Body of pancreas (tissue), 4 donors: ENCODE measurements at places on chromosomes 12 and 14. TPM values are rescaled to one million over a fixed set of nuclear protein-coding genes. Genes with fewer than 3 reads are reported as not detected.

The MYO1H gene
- not detected for total RNA-seq

The SIX6 gene
- not detected for total RNA-seq

The SYNDIG1L gene
- total RNA-seq: not detected

The CIROP gene
- not detected for total RNA-seq

The TAS2R50 gene
- total RNA-seq: 3.3 TPM

The LRP1-AS gene
- total RNA-seq: not detected

The RCOR1 gene
- 6.7 TPM for total RNA-seq

The BATF gene
- not detected for total RNA-seq

The DHRS2 gene
- 1.3 TPM for total RNA-seq

The CAPZA3 gene
- not detected for total RNA-seq

The TMEM30B gene
- total RNA-seq: 30.4 TPM

The OTOGL gene
- 0.33 TPM for total RNA-seq

The PTGER2 gene
- total RNA-seq: 2.3 TPM

The OTX2 gene
- total RNA-seq: not detected

The WSCD2 gene
- total RNA-seq: 0.26 TPM

GRCh38 chr14:45253754-45254310 is 830 bp upstream of the MIS18BP1 start:
- peak; percentile 10 for DNase-seq
- no peaks in the 10 kb centered on the region for H3K36me3 ChIP-seq
- H3K27ac ChIP-seq: peak overlapping the region; percentile 96
- H3K4me3 ChIP-seq: peak overlapping the region; percentile 87

- no peak for DNase-seq
- no peaks in the 10 kb centered on the region for H3K36me3 ChIP-seq
- H3K4me1 ChIP-seq: no peaks in the 10 kb centered on the region
- no peak overlapping the region for H3K4me3 ChIP-seq
- H3K27ac ChIP-seq: no peak overlapping the region
- H3K27me3 ChIP-seq: no peaks in the 10 kb centered on the region
Measured at GRCh38 chr12:5557906-5558305, 126.0 kb downstream of the NTF3 start.

DNA sequence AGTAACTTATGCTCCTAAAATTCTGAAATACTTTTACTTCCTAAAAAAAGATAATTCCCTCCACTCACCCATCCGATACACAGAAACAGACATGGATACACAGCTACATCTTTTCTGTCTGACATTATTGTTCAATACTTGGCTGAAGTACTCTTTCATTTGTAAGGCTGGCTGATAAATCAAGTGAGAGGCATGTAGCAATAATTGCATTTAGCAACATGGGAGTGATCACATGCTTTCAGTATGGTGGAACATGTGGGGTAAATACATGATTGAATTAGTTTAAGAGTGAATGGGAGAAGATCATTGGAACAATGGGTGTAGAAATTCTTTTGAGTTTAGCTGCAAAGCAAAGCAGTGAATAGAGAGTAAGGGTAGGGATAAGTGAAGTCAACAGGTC is 25.6 kb downstream of the PTPRQ start:
- no peak overlapping the region for H3K4me3 ChIP-seq
- no peaks in the 10 kb centered on the region for H3K27me3 ChIP-seq
- DNase-seq: no peak
- no peak overlapping the region for H3K27ac ChIP-seq
- H3K4me1 ChIP-seq: peaks cover 4% of the 10 kb centered on the region

DNA sequence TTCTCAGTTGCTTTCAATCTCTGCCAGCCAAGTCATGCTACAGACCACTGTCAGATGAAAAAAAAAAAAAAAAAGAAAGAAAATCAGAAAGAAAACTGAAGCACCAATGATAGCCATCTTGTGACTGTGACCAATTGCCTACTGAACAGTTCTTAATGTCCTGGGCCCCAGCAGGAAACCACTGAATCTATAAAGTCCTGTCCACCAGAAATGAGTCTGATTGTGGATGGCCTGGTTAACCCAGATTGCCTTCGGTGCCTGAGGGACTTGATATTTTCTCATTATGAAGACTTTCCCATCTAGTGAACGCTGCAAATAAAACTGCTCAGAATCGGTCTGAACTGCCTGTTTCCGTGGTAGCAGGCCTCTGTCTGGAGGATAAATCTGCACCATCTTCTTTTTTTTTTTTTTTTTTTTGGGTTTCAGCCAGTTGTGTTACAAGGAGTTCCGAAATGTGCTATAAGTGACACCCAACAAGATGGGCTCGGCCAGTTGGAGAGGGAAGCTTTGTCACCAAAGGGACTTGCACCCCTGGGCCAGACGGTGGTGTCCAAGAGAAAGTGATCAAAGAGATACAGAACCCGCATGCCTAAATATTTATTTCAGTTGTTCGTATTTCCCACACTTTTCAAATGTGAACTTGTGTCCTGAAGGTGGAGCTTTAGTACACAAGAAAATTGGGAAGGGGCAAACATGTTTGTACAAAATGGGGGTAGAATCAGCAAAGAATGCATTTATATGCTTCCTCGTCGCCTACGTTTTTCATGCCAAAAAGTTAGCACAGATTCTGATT is 3.0 kb upstream of the PLXNC1 start:
- DNase-seq: no peak
- no peaks in the 10 kb centered on the region for H3K36me3 ChIP-seq
- no peaks in the 10 kb centered on the region for H3K27me3 ChIP-seq
- H3K4me1 ChIP-seq: peaks cover 20% of the 10 kb centered on the region
- H3K4me3 ChIP-seq: no peak overlapping the region

DNA sequence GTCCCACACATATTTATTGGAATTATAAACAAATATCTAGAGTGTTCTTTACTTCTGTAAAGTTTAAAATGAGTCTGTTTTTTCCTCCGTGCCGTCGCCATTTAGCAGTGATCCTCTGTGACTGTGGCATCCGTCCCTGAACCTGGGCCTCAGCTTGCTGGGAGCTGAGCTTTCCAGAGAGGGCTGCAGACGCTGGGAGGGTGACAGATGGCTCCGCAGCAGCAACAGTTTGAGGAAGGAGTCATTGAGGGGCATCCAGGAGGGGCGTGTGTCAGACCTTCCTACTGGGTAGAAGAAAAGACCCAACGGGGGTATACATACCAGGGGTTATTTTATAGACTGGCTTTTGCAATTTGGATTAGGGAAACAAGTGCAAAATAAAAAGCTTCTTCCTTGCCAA is 47.9 kb downstream of the NEUROD4 start:
- no peak overlapping the region for H3K4me3 ChIP-seq
- no peaks in the 10 kb centered on the region for H3K36me3 ChIP-seq
- no peak for DNase-seq
- H3K27me3 ChIP-seq: no peaks in the 10 kb centered on the region

- H3K4me3 ChIP-seq: no peak overlapping the region
- no peak for DNase-seq
- H3K36me3 ChIP-seq: no peaks in the 10 kb centered on the region
- no peak overlapping the region for H3K27ac ChIP-seq
- H3K27me3 ChIP-seq: no peaks in the 10 kb centered on the region
Measured at GRCh38 chr12:46490635-46491034, 118.1 kb upstream of the SLC38A2 start.

- H3K4me1 ChIP-seq: no peaks in the 10 kb centered on the region
- DNase-seq: no peak
- H3K27ac ChIP-seq: no peak overlapping the region
Measured at GRCh38 chr14:104475802-104476201, 103.8 kb upstream of the C14orf180 start.

GRCh38 chr12:121921066-121921465 is 2.7 kb downstream of the CFAP251 start:
- H3K36me3 ChIP-seq: no peaks in the 10 kb centered on the region
- no peak for DNase-seq
- no peak overlapping the region for H3K27ac ChIP-seq
- no peaks in the 10 kb centered on the region for H3K27me3 ChIP-seq
- H3K4me3 ChIP-seq: no peak overlapping the region

GRCh38 chr14:89382901-89383845 is 33.9 kb downstream of the FOXN3 start:
- H3K4me3 ChIP-seq: no peak overlapping the region
- peaks cover 18% of the 10 kb centered on the region for H3K4me1 ChIP-seq
- no peak overlapping the region for H3K27ac ChIP-seq
- DNase-seq: no peak
- H3K36me3 ChIP-seq: no peaks in the 10 kb centered on the region

- H3K27me3 ChIP-seq: no peaks in the 10 kb centered on the region
- DNase-seq: no peak
- H3K4me3 ChIP-seq: no peak overlapping the region
- no peak overlapping the region for H3K27ac ChIP-seq
- no peaks in the 10 kb centered on the region for H3K4me1 ChIP-seq
Measured at GRCh38 chr12:41881891-41882805, 262.5 kb downstream of the GXYLT1 start.

DNA sequence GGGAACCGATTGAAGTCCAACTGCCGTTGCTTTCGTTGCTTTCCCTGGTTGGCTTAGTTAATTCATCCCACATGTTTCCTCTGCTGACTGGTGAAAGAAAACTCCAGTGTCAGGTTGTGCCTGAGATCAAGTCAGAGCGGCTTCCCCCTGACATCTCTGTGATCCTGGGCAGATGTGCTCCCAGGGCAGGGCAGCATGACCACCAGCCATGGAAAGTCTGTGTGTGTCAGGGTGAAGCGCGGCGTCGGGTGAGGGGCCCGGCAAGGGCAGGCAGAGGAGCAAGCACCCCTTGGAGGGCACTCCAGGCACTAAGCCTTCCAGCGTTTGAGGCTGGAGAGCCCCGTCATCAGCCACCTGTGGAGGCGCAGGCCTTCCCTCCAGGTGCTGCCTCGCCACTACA is 54.5 kb upstream of the IGF1 start:
- no peaks in the 10 kb centered on the region for H3K27me3 ChIP-seq
- H3K36me3 ChIP-seq: no peaks in the 10 kb centered on the region
- no peak for DNase-seq
- H3K27ac ChIP-seq: no peak overlapping the region
- no peaks in the 10 kb centered on the region for H3K4me1 ChIP-seq
- H3K4me3 ChIP-seq: no peak overlapping the region

DNA sequence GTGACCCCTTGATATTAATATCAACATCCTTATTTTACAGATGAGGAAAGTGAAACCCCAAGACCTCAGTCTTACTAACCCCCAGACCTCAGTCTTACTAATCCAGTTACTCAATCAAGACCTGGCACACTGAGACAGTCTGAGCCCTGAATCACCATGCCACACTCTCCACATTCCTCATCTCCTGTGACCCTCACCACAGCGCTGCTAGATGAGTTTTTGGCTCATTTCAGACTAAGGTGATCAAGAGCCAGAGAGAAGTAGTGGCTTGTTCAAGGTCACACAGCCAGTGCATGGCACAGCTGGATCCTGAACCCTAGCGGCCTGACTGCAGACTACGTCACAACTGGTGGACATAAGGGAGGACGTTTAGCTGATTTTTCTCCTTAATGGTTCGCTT is 579.2 kb downstream of the BCL11B start:
- H3K27me3 ChIP-seq: no peaks in the 10 kb centered on the region
- no peak for DNase-seq
- H3K4me1 ChIP-seq: no peaks in the 10 kb centered on the region
- H3K27ac ChIP-seq: no peak overlapping the region
- no peak overlapping the region for H3K4me3 ChIP-seq

- DNase-seq: no peak
- no peak overlapping the region for H3K4me3 ChIP-seq
- no peak overlapping the region for H3K27ac ChIP-seq
- no peaks in the 10 kb centered on the region for H3K27me3 ChIP-seq
Measured at GRCh38 chr12:26369588-26369987, 174.2 kb downstream of the SSPN start.

DNA sequence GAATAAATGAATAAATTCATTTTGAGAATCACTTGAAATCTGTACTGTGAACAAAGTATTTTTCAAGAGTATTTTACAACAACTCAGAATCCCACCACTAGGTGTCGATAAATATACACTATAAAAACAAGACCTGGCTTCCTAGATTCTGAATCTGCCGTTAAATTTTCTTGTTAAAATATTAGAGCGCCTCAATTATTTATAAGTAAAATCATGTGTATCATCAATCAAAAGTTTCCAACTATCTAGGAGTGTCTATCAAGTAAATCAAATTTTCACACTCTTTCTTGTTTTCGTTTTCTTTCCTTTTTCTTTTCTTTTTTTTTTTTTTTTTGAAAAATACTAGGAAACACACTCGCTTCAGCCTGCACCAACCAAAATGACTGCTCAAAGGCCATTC is 179.2 kb upstream of the DCN start:
- DNase-seq: no peak
- H3K27ac ChIP-seq: no peak overlapping the region
- no peaks in the 10 kb centered on the region for H3K36me3 ChIP-seq
- H3K4me3 ChIP-seq: no peak overlapping the region

GRCh38 chr14:51834240-51834639 is 26.2 kb upstream of the GNG2 start:
- no peaks in the 10 kb centered on the region for H3K27me3 ChIP-seq
- no peaks in the 10 kb centered on the region for H3K4me1 ChIP-seq
- no peak for DNase-seq
- H3K4me3 ChIP-seq: no peak overlapping the region

DNA sequence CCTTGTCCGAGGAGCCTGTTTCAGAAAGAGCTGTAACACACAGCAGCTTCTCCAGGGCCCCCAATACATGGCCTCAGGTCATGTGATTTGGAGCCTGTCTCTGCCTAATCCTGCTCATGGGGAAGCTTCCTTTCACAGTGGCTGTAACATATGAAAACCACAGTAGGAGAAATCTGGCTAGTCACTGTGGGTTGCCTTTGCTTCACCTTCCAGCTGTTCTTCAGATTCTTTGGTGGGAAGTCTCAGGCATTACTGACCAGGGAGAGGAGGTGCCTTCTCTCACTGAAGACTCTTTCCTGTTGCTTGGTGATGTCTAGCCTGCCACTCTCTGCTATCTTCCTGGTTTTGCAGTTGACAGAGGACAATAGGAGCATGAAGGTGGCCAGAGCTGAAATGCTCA is 350.6 kb downstream of the DPF3 start:
- H3K27me3 ChIP-seq: no peaks in the 10 kb centered on the region
- H3K36me3 ChIP-seq: no peaks in the 10 kb centered on the region
- no peak for DNase-seq
- H3K27ac ChIP-seq: no peak overlapping the region
- H3K4me3 ChIP-seq: no peak overlapping the region

GRCh38 chr12:121532503-121533393 is 48.1 kb downstream of the KDM2B start:
- H3K27me3 ChIP-seq: no peaks in the 10 kb centered on the region
- no peak for DNase-seq
- no peak overlapping the region for H3K27ac ChIP-seq
- H3K4me1 ChIP-seq: peaks cover 21% of the 10 kb centered on the region
- H3K4me3 ChIP-seq: no peak overlapping the region
- no peaks in the 10 kb centered on the region for H3K36me3 ChIP-seq

GRCh38 chr14:49418789-49419188 is 167.4 kb downstream of the RPS29 start:
- H3K4me1 ChIP-seq: no peaks in the 10 kb centered on the region
- H3K36me3 ChIP-seq: no peaks in the 10 kb centered on the region
- H3K27me3 ChIP-seq: no peaks in the 10 kb centered on the region
- DNase-seq: no peak
- no peak overlapping the region for H3K27ac ChIP-seq

DNA sequence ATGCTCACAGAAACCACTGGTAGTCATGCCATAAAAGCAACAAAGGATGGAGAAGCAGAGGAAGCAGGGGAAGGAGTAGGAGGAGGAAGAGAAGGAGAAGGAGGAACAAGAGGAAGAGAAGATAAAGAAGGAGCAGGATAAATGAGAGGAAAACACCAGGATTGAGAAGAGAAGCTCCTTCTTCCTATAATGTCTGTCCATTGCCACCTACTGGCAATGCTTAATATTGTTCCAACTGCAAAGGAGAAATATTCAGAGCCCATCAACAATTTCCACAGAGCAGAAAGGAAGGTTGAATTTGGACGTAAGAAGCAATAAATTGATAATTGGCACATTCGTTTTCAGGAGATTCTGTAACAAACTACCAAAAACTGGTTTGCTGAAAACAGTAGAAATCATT is 898.4 kb downstream of the SLC16A7 start:
- H3K27ac ChIP-seq: no peak overlapping the region
- no peaks in the 10 kb centered on the region for H3K27me3 ChIP-seq
- H3K4me3 ChIP-seq: no peak overlapping the region
- no peaks in the 10 kb centered on the region for H3K4me1 ChIP-seq
- no peaks in the 10 kb centered on the region for H3K36me3 ChIP-seq
